ENCODE measurements at places on chromosomes 3 and 15. TPM values are rescaled to one million over a fixed set of nuclear protein-coding genes. Genes with fewer than 3 reads are reported as not detected.

The LRRC31 gene
- 0.76 TPM for total RNA-seq

The LIPC gene
- 9.9 TPM for total RNA-seq

The PARP15 gene
- 4.9 TPM for total RNA-seq

The HTR3E gene
- not detected for total RNA-seq

The ECE2 gene
- total RNA-seq = not detected

The MST1 gene
- total RNA-seq = 77.3 TPM

The MST1R gene
- total RNA-seq = 29.6 TPM

The HHLA2 gene
- total RNA-seq = 5.1 TPM

The CKMT1B gene
- total RNA-seq = 14.5 TPM

The TYRO3 gene
- 2.5 TPM for total RNA-seq

The RAD51 gene
- 1.1 TPM for total RNA-seq

The MEIS2 gene
- total RNA-seq = 50.9 TPM

The GPR160 gene
- 24.9 TPM for total RNA-seq

The RARB gene
- total RNA-seq = 14.7 TPM

The TXNRD3 gene
- 12.1 TPM for total RNA-seq

The ANKRD63 gene
- not detected for total RNA-seq

The RBMS3 gene
- total RNA-seq = 48.8 TPM

The SLC7A14 gene
- not detected for total RNA-seq

The SERPINI2 gene
- total RNA-seq = not detected

The C3orf80 gene
- total RNA-seq = 0.63 TPM

The POC1A gene
- 2.2 TPM for total RNA-seq

The DUOXA2 gene
- not detected for total RNA-seq

The HEXA gene
- total RNA-seq = 138 TPM

The AP2M1 gene
- total RNA-seq = 329 TPM

The ZBED2 gene
- 0.66 TPM for total RNA-seq

The GJD2 gene
- total RNA-seq = not detected

The UBAP1L gene
- 5.4 TPM for total RNA-seq

The MAP3K13 gene
- 44.1 TPM for total RNA-seq

The CHST2 gene
- 6.0 TPM for total RNA-seq

The PSTPIP1 gene
- total RNA-seq = 22.1 TPM

The EXD1 gene
- total RNA-seq = not detected

The CFAP91 gene
- total RNA-seq = 14.1 TPM

The ROPN1B gene
- total RNA-seq = not detected

The CASR gene
- 72.8 TPM for total RNA-seq

The RTP3 gene
- total RNA-seq = not detected

The ARRDC4 gene
- 48.7 TPM for total RNA-seq

The CLDN1 gene
- 86.0 TPM for total RNA-seq

The KBTBD8 gene
- 1.8 TPM for total RNA-seq

The DTX3L gene
- 58.0 TPM for total RNA-seq

The CLDN11 gene
- total RNA-seq = 2.4 TPM

The KLF15 gene
- 22.9 TPM for total RNA-seq

The GLCE gene
- 18.0 TPM for total RNA-seq

The IRAK2 gene
- total RNA-seq = 8.9 TPM

The ALPK3 gene
- 20.2 TPM for total RNA-seq

The BFSP2 gene
- total RNA-seq = 0.41 TPM

The HAUS2 gene
- total RNA-seq = 17.4 TPM

The ATP13A5 gene
- total RNA-seq = not detected

The TRH gene
- not detected for total RNA-seq

The GCNT3 gene
- total RNA-seq = 14.8 TPM

The CAND2 gene
- 7.1 TPM for total RNA-seq

The SH2D7 gene
- total RNA-seq = not detected
